Stimulated activated CD4-positive, alpha-beta T cell treated with anti-CD3 and anti-CD28 coated beads, Interleukin-1b, Interleukin-23, amount 100 ng/mL, for 48 hours (primary cell): ENCODE measurements at places on chromosomes 1 and 21.

DNA sequence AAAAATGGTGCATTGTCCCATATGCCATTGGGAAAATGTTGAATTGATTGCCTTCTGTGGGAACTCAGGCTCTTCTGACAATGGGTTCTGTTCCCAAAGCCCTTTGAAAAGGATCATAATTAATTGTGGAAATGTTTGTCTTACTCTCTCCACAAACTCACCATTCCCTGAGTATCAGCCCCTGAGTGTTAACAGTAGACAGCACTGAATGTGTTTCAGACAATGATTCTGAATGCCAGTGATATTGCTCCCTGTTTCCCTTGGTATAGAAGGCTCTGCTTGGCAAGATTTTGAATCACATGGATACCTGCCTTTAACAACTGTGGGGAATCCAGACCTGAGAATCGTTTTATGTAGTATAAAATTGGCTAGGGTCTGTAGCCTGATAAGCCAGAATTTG, 1096.8 kb downstream of the ADGRL2 start:
- no peak for DNase-seq

- DNase-seq = peak; percentile 71
Measured at GRCh38 chr1:226677027-226678020, 61.8 kb downstream of the ITPKB start.

- no peak for DNase-seq
Measured at GRCh38 chr1:17162941-17163340, 42.0 kb upstream of the PADI1 start.

- no peak for DNase-seq
Measured at GRCh38 chr1:229203030-229203751, 67.7 kb upstream of the RAB4A start.

DNA sequence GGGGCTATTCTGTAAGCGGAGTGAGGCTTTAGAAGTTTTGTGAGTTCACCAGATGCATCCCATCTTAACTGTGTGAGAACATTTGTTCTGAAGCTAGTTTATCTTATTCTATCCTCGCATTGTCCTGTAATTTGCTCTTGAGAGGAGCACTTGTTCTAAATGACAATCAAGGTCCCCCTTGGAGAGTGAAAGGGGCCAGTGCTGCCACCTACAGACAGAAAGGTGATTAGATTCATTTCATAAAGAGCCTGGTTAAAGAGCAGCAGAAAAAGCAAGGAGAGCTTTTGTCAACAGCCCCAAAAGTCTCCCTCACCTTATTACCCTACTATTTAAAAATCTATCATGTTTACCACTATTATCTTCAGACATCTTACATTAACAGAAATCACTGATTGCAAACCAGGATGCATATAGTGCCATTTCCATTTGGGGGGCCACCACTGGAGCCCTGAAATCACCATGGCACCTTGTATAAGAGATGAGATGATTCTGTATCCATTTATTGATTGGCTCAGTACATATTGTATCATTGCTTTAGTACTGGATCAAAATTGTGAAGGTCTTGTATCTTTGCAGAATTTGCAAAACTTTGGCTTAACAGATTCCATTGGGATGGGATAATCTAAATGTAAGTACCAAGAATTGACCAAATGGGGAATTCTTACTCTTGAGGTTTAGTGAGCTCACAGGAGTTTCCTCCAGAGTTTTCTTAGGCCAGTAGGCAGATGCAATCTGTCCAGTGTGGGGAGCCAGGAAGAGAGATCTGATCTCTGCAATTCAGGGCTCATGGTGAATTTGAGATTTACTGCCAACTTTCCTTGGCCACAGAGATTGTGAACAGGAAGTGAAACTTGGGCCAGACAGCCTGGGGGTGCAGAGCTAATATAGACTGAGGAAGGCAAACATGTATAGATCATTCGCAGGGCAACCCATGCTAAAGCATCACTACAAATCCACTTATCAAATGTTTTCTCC, 64.3 kb upstream of the TRABD2B start:
- peak; percentile 13 for DNase-seq
